Muscle of back (tissue), 13 donors: ENCODE measurements at places on chromosomes 3 and 15. TPM values are rescaled to one million over a fixed set of nuclear protein-coding genes. Genes with fewer than 3 reads are reported as not detected.

Gene DUOXA2
- not detected for polyA plus RNA-seq

Gene ADAMTSL3
- polyA plus RNA-seq: 47.1 TPM

Gene SNTN
- polyA plus RNA-seq: not detected

Gene CHL1
- polyA plus RNA-seq: 1.8 TPM

GRCh38 chr3:48130321-48130904 lies 57.8 kb downstream of the CDC25A start:
- peak; percentile 96 for DNase-seq

- no peak for DNase-seq
Measured at GRCh38 chr3:38721207-38721772, 71.8 kb upstream of the SCN5A start.

DNA sequence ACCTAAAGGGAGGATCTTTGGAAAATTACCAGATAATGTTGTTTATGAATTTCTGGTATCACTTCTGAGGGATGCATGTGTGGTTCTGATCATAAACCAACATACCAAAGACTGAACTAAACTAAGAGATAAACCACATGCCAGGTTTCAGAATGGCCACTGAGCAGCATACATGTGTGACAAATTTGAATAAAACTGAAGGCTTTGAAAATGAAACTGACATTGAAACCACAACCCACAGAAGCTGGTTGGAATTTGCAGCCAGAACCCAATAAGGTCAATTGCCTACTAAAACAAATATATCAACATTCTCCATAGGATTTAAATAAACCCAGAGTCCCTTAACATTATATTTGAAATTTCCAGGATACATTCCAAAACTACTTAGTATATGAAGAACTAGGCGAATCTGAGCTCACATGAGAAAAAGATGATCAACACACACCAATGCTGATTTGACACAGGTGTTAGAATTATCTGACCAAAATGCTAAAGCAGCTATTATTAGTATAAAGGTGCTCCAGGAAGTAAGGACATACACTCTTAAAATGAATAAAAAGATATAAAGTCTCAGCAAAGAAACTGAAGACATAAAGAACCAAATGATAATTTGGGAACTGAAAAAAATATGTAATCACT lies 125.0 kb downstream of the ZNF280D start:
- DNase-seq: no peak

- no peak for DNase-seq
Measured at GRCh38 chr3:184003187-184003967, 14.3 kb downstream of the ABCC5 start.

DNA sequence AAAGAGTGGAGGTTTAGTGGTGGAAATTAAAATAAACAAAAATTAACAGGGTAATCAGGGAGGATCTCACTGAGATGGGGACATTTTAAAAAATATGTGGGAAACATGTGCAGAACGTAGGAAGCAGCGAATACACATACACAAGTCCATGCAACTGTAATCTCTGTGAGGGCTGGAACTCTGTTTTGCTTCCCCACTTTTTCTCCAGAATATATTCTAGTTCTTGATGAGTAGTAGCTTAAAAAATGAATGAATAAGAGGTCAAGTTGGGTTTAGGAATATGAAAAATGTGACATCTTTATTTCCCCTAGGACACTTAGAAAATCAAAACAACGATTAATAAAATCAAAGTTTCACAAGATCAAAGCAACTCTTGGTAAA lies 312.2 kb upstream of the ZNF717 start:
- DNase-seq: no peak

DNA sequence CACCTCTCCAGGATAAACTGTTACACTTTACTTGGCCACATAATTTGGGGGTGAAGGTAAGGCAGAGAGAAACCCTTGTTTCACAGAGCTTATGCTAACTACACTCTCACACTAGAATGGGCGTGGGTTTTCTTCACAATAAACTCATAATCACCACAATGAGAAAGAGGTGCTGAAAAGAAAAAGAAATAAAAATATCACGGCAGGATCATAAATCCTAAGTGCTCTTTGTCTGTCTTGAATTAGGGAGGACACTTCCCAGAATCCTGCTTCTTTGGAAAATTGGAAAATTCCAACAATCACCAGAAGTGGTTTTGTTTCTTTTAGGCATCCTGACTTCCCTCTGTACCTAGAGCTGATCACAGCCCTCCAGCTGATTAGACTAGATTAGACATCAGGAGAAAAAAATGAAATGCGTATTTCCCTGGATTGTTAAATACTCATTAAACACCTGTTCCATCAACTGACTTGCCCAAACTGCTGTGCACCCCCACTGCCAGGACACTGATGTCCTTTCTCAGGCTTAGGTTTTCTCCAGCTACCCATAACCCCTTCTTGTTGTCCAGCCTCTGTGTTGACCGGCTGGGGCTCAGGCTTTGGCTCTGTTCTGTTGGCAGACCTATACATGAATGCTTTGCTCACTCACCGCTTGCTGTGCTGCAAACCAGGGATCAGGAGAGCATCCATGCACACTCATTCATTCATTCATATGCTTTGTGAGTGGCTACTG lies 41.6 kb upstream of the ACKR4 start:
- DNase-seq: no peak

DNA sequence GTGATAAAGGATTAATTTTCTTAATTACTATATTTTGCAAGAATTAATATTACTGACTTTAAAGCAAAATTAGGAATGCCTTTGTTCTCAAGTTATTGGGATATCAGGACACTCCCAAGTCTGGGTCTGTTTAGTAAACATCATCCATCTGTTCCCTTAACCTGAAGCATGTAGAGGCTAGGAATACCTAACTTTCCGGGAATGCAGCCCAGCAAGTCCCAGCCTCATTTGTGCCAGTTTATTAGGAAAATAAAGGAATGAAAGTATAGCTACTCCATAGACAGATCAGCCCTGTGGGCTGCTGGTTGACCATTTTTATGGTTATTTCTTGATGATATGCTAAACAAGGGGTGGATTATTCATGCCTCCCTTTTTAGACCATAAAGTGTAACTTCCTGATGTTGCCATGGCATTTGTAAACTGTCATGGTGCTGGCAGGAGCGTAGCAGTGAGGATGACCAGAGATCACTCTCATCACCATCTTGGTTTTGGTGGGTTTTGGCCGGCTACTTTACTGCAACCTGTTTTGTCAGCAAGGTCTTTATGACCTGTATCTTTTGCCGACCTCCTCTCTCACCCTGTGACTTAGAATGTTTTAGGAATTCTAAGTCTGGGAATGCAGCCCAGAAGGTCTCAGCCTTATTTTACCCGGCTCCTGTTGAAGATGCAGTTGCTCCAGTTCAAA lies 540.2 kb downstream of the NAALADL2 start:
- DNase-seq: peak; percentile 28

GRCh38 chr15:59792359-59792758 lies 103.2 kb upstream of the BNIP2 start:
- DNase-seq: no peak

- no peak for DNase-seq
Measured at GRCh38 chr3:170436697-170437096, 18.0 kb downstream of the CLDN11 start.
